Panc1 (cell line): ENCODE measurements at places on chromosomes 1 and 21. TPM values are rescaled to one million over a fixed set of nuclear protein-coding genes. Genes with fewer than 3 reads are reported as not detected.

DNA sequence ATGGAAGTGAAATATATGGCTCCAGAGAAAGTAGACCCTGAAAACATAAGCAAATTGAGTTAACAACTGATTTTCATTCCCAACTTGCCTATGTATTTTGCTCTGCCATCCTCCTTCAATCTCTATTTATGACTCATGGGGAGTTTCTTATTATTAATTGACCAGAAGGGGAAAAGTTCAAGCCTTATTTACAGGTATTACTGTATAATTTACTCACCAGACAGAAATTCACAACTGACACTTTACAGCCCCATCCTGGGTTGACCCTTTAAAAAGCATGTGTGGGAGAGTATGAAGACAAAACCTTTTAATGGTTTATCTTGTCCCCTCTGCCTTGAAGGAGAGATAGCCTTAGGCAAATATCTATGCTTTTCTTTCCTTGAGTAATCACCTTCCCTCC, 39.8 kb upstream of the C1orf53 start:
- H3K27ac ChIP-seq = no peak overlapping the region
- no peaks in the 10 kb centered on the region for H3K36me3 ChIP-seq
- H3K27me3 ChIP-seq = no peaks in the 10 kb centered on the region; the same call in 1 of the 2 replicates
- no peak overlapping the region for H3K4me3 ChIP-seq

Gene FCRL1
- total RNA-seq = not detected

Gene SHISA4
- 38.2 TPM for total RNA-seq

Gene IFNLR1
- 1.0 TPM for total RNA-seq

Gene SYDE2
- 18.2 TPM for total RNA-seq

- H3K4me3 ChIP-seq = no peak overlapping the region
- DNase-seq = no peak
- no peaks in the 10 kb centered on the region for H3K36me3 ChIP-seq
These were observed 147.0 kb upstream of the DNAH14 start for GRCh38 chr1:224782281-224783000.

DNA sequence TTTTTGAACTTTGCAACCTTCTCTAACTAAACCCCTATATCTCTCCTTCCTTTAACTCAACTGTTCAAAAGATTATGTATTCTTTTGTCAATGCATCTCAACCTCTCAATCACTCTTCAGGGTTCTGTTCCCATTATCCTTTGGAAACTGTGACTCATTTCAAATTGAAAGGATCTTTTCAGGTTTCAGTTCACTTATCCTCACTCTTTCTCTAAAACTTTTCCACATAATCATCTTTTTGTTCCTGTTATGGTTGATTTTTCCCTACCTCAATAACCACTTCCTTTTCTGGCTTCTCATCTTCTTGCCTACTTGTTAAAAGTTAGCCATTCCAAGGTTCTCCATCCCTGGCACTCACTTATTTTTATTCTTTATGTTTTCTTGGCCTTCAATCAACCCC, 56.2 kb upstream of the NUF2 start:
- H3K4me3 ChIP-seq = no peak overlapping the region
- H3K27ac ChIP-seq = no peak overlapping the region
- no peak for DNase-seq
- H3K36me3 ChIP-seq = no peaks in the 10 kb centered on the region

- no peaks in the 10 kb centered on the region for H3K4me1 ChIP-seq
- DNase-seq = no peak
- H3K36me3 ChIP-seq = no peaks in the 10 kb centered on the region
- H3K27me3 ChIP-seq = no peaks in the 10 kb centered on the region
These were observed 47.8 kb downstream of the LCA5L start for GRCh38 chr21:39397646-39398385.

GRCh38 chr21:32592929-32593502, 7.7 kb upstream of the TCP10L start:
- no peak overlapping the region for H3K4me3 ChIP-seq
- no peak for DNase-seq
- H3K36me3 ChIP-seq = no peaks in the 10 kb centered on the region
- peaks cover 3% of the 10 kb centered on the region; the same call in 1 of the 2 replicates for H3K4me1 ChIP-seq
- H3K27me3 ChIP-seq = no peaks in the 10 kb centered on the region
